ENCODE measurements at places on chromosomes 16 and 17.

DNA sequence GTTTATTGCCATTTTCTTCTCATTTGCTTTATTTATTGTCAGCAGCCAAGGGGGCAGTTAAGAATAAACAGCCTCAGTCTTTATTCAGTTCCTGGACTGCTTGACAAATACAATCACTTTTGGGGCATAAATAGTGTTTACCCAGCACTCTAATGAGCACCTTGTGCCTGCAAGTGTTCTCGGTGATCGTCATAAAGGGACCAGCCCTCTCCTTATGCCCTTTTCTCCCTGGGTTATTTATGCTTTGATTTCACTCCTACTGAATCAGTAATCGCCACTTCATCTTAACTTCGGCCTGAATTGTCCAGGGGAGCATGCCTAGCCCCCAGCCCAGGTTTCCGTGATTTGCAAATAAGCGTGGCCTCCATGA, 55.7 kb upstream of the CACNG5 start:
- DNase-seq: no peak

- DNase-seq: no peak
These were observed 607.5 kb downstream of the TOX3 start for GRCh38 chr16:51939378-51939871.

GRCh38 chr16:53812914-53813313, 109.0 kb downstream of the FTO start:
- no peak for DNase-seq

DNA sequence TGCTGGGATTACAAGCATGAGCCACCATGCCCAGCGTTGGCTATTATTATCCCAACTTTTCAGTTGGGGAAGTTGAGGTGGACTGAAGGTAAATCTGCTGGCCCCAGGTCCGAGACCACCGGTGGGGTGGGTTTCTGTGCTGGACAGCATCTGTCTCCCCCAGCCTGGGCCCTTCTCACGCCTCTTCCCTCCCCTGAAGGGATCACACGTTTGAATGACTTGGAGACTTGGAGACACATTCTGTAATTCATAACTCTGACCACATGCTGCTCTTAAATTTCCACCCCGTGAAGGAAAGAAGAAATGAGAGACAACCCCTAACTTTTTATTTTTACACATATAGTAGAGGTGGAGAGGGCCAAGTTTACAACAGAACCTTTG, 109.8 kb downstream of the MSI2 start:
- no peak for DNase-seq

All from RPMI7951 (cell line).